ENCODE measurements at places on chromosomes 2 and 18. TPM values are rescaled to one million over a fixed set of nuclear protein-coding genes. Genes with fewer than 3 reads are reported as not detected.

The MC5R gene
- 3.1 TPM for polyA plus RNA-seq

The RTP5 gene
- 0.08 TPM for polyA plus RNA-seq

The IL1R2 gene
- polyA plus RNA-seq: not detected

GRCh38 chr2:23595601-23596251 lies 210.7 kb downstream of the KLHL29 start:
- DNase-seq: no peak

- DNase-seq: no peak
These were observed 69.3 kb downstream of the NOL10 start for GRCh38 chr2:10620481-10620880.

DNA sequence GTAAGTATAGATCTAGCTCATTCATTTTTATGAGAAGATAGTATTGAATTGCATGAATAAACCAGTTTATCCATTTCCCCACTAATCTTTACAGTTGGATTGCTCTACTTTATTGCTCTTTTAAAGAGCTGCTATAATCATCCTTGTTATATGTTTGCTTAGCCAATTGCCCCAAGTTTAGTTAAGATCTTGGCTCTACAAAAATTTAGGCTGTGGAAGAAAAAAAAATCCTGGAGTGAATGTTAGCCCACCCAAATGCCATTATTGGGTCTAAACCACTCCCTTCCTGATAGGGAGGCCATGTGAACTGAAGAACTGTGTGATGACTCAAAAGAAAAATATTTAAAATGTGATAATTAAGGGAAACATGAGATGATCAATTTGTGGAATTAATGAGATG lies 2.9 kb downstream of the ALS2 start:
- DNase-seq: no peak

DNA sequence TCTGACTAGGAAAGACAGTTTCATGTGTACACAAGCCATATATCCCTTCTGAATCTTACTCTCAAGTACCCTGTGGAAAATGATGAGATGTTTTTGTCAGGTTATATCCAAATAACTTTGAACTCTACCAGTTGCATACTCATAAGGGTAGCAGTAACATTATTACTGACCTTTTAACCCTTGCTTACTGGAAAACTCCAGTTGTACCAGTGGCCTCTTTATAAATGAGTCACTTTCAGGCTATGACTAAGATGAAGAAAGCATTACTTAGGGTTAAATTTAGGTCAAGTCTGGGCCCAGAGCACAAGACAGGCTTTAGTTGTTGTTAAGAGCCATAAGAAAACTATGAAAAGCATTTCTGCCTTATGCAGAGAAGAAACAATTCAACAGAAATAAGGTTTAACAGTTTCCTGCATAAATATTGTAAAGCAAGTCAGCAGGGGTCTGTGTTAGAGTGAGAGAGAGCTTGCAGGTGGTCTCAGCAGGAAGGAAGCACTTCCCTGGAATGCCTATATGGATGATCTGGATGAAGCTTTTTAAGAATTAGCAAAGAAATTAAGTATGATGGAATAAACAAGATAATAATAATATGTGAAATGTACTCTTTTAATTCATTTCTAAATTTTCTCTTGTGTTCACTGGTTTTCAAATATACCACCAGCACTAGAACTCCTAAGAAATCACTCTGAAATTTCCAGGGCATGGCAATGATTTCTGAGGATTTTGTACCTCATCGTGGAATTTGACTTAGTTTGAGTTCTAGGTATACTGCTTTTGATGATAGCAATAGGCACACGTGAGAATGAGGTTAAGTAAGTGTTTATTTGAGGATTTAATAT lies 126.6 kb downstream of the UBE2E3 start:
- DNase-seq: no peak

DNA sequence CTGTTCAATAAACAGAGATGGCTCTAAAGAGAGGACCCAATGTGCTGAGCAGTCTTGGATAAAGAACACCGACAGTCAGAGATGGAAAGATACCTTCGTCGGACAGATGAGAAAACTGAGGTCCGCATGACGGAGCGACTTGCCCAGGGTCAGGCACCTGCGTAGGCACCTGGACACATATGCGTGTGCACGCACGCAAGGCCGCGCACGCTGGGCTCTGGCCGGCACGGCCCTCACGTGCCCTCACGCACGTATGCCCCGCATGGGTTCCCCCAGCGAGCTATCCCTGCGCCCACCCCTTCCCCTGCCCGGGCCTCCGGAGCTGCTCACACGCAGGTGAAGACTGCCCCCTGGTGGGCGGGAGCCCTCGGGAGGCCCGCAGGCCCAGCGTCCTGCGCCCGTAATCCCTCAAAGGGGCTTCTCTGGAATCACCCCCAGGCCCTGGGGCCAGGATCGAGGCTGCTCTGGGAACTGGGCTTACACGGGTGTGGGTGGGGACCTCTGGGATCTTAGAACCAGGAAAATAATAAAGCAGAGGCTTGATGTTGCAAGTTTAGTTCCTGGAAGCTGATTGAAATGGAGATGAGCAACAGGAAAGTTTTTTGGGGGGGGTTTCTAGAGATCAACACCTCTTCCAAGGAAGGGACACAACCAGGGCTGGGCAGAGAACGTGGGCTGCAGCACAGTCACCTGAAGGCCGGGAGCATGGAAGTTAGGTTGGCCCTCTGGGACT lies 246.3 kb downstream of the TNS1 start:
- DNase-seq: no peak

GRCh38 chr2:186558512-186559276 lies 31.2 kb upstream of the ITGAV start:
- no peak for DNase-seq

- DNase-seq: no peak
These were observed 285.4 kb downstream of the NRXN1 start for GRCh38 chr2:50746526-50746925.

GRCh38 chr2:55861733-55862132 lies 61.8 kb downstream of the EFEMP1 start:
- no peak for DNase-seq

DNA sequence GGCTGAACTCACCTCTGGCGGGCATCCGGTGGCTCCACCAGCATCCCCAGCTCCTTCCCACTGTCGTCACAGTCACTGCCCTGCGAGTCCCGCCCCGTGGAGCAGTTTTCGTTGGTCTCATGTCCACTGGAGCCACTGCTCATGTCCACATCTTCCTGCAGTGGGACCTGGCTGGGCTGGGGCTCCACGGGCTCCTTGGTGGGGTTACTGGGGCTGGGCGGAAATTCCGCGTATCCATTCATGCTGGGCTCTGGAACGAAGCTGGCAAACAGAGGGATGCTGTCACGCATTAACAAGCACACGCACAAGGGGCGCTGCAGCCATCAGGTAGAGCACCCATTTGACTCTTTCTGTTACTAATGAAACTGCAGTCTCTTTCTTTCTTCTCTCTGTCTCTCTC lies 10.7 kb downstream of the PER2 start:
- no peak for DNase-seq

The MRPS5 gene
- 67.5 TPM for polyA plus RNA-seq

DNA sequence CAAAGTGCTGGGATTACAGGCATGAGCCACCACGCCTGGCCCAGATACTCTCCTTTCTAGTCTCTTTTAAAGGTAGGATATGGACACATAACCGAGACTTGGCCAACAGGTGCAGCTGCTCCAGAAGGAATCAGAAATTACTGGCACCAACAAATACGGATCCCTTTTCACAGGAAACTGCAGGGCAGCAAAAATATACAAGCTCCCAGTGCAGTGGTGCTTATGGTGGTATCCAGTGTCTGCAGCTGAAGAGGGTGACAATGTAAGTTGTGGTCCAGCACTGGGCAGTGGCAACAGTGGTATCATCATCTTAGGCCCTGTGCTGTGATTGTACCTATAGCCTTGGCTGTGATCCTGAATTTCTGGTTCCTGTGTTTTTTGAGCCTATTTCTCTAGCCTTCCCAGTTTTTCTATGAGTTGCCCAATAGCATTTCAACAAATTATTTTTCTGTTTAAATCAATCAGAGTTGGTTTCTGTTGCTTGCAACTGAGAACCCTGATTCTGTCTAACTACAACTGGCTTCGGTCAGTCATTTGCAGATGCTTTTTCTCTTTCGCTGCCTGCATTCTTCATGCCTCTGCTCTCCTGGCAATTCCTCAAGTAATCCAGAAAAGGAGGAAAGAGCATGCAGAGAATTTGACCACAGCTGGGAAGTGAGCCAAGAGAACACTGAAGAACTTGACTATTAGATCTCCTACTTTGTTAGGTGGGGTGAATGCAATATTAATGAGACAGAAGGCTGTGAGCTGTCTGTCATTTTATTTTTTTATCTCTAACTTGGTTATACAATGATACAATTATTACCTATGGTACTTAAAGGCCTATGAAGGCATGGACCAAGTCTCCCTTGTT lies 30.8 kb upstream of the EML4 start:
- DNase-seq: no peak

GRCh38 chr2:65153515-65153914 lies 23.6 kb upstream of the RAB1A start:
- DNase-seq: no peak

The IMPA2 gene
- polyA plus RNA-seq: 20.9 TPM

The PTPRM gene
- polyA plus RNA-seq: 85.4 TPM

- no peak for DNase-seq
These were observed 21.9 kb downstream of the GALNT3 start for GRCh38 chr2:165772183-165772582.

- no peak for DNase-seq
These were observed 32.6 kb upstream of the NPC1 start for GRCh38 chr18:23618862-23619387.

- no peak for DNase-seq
These were observed 113.6 kb downstream of the BABAM2 start for GRCh38 chr2:28004086-28004485.

The SMC6 gene
- polyA plus RNA-seq: 42.1 TPM

The EPG5 gene
- polyA plus RNA-seq: 12.8 TPM

The QPCT gene
- 8.9 TPM for polyA plus RNA-seq

GRCh38 chr2:10179422-10179821 lies 56.9 kb downstream of the RRM2 start:
- DNase-seq: no peak

GRCh38 chr2:44605511-44605910 lies 243.8 kb downstream of the CAMKMT start:
- DNase-seq: no peak

DNA sequence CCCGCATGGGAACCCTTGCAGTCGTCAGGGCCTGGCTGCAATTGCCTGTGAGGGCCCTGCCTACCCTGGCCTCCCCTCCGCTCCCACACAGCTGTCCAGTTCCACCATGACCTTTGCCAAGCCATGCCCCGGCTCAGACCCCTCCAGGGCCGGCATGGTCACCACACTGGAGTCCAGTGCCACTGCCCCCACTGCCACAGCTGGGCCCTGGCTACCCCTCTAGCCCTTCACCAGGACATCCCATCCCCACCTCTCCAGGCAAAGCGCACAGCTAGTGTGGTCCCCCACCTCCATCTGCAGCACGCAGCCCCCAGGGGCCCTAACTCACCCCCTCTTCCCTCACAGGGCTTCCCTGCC lies 70.3 kb upstream of the SMAD7 start:
- DNase-seq: no peak

GRCh38 chr2:130390460-130391057 lies 34.7 kb downstream of the PTPN18 start:
- no peak for DNase-seq

The PARD6G gene
- polyA plus RNA-seq: 5.2 TPM

DNA sequence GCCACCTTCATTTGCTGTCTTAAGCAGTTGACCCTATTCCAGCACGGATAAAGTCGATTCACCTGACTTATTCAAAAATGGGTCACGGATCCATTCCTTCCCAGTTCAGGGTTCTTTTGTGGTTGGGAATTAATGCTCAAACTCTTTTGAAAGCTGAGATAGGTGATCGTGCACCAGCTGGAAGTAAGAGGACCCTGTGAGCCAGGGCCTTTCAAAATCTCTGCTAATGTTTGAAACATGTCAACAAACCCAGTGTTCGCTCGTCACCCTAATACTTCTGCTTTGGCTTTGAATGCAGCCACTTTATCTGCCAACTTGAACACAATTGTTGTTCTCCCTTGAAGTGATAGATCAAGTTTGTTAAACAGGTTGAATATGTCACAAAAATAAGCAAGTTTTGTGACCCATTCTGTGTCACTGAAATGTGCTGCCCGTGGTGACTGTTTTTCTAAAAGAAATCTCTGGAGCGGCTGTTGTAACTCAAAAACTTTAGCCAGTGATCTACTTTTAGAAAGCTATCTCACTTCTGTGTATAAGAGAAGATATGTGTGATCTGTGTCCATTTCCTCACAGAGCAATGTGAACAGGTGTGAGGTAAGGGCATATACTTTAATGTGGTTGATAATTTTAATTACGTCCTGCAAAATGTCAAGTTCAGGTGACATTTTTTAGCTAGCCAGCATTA lies 16.9 kb downstream of the HAT1 start:
- no peak for DNase-seq

The NEUROD1 gene
- polyA plus RNA-seq: not detected

GRCh38 chr2:25381502-25381901 lies 39.8 kb upstream of the DNMT3A start:
- no peak for DNase-seq

The CTDSP1 gene
- 95.5 TPM for polyA plus RNA-seq

The KCTD1 gene
- polyA plus RNA-seq: 4.2 TPM

The KRTCAP3 gene
- polyA plus RNA-seq: 1.8 TPM

The SERPINB3 gene
- polyA plus RNA-seq: not detected

The CACNB4 gene
- 3.9 TPM for polyA plus RNA-seq

GRCh38 chr2:144248350-144249034 lies 271.4 kb downstream of the ZEB2 start:
- DNase-seq: no peak

The LRRC30 gene
- polyA plus RNA-seq: 4.2 TPM

GRCh38 chr2:240164586-240164985 lies 24.1 kb upstream of the OTOS start:
- DNase-seq: no peak

- no peak for DNase-seq
These were observed 877 bp downstream of the INHBB start for GRCh38 chr2:120346667-120347358.

- DNase-seq: no peak
These were observed 75.7 kb downstream of the PIK3C3 start for GRCh38 chr18:42030586-42031182.

The NAT8 gene
- 0.29 TPM for polyA plus RNA-seq

The EN1 gene
- 6.1 TPM for polyA plus RNA-seq

- DNase-seq: no peak
These were observed 24.7 kb upstream of the NAGK start for GRCh38 chr2:71043531-71044407.

- no peak for DNase-seq
These were observed 66.7 kb upstream of the SLC4A10 start for GRCh38 chr2:161557538-161557937.

- no peak for DNase-seq
These were observed 37.2 kb upstream of the EVA1A start for GRCh38 chr2:75597949-75598348.

- no peak for DNase-seq
These were observed 82.0 kb upstream of the PPM1B start for GRCh38 chr2:44086629-44087028.

The EGR4 gene
- polyA plus RNA-seq: not detected

The MLPH gene
- polyA plus RNA-seq: 1.0 TPM

DNA sequence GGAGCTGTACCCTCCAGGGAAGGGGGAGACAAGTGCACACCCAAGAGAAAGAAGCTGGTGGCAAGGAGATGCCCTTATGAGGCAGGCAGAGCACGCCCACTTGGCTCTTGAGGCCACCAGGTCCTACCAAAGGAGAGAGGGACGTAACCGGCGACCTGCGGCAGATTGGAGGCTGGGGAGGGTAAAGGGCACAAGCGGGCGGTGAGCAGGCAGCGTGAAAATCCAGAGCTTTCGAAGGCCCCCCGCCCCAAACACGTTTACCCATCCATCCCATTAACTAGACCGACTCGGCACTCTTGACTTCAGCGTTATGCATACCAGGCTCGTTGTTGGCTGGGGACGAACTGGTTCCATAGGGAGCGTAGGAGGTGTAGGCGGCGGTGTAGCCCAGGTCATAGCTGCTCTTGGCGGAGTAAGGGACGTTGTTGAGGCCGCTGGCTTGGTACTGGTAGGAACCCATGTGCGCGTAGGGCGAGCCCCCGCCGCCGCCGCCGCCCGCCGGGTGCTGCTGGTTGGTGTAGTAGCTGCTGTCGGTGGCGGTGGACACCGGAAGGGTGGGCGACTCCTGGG lies 794 bp downstream of the DLX2 start:
- no peak for DNase-seq
